T1000 (cell line): ENCODE measurements at places on chromosomes 7 and 10.

GRCh38 chr10:102735065-102735562 lies 8.6 kb upstream of the WBP1L start:
- no peak for DNase-seq

DNA sequence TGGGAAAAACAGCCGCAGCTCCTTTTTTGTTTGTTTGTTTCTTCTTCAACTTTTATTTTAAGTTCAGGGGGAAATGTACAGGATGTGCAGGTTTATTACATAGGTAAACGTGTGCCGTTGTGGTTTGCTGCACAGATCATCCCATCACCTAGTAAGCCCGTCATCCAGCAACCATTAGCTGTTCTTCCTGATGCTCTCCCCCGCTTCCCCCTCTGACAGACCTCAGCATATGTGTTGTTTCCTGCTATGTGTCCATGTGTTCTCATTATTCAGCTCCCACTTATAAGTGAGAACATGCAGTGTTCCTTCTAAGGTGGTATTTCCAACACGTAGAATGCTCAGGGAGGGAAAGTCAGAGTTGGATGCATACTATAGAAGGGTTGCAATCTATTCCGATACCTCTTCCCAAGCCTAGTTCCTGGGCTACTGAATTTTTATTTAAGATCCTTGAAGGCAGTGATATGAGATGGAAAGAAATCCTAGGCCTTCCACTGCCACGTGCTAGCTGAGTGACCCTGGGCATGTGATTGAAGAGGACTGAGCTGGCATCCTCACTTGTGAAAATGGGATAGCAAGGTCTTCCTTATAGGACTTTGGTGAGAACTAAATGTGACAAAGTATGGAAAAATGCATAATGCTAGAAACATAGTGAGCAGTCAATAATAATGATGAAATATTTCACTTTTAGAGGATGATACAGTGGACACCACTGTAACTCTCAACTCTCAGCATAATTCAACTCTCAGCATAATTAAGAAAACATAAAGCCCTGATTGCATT lies 278.5 kb downstream of the REEP3 start:
- DNase-seq = no peak

DNA sequence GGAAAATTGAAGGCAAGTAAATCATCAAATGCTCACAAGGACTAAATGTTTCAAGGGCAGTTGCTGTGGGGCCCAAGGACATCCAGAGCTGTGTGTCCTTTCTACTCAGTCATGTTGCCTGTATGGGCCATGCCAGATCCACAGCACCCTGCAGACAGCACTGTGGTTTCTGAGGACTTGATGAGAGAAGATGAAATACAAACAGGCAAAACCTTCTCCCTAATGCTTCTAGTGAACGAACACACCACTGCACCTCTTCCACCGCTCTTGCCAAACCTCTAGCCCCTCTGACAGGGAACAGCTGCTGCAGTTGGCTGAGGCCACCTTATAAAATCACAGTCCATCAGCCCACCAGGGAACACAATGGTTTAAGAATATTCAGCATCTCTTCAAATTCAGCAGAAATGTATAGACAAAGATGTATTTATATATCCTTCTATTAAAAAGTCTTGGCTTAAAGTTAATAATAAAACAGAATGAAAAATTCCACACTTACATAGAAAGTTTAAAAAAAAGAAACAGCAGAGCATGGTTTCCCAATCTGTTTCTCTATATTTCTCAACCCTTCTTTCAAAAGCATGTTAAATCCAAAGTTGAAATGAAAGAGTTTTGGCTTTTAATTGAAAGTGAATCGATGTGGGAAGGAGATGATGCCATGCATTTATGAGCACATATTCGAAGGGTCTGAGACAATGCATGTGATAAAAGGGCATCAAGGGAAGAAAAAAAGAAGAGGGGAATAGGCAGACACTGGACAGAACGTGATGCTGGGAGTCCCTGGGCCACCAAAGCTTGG lies 14.0 kb downstream of the CYP3A7 start:
- DNase-seq = no peak

DNA sequence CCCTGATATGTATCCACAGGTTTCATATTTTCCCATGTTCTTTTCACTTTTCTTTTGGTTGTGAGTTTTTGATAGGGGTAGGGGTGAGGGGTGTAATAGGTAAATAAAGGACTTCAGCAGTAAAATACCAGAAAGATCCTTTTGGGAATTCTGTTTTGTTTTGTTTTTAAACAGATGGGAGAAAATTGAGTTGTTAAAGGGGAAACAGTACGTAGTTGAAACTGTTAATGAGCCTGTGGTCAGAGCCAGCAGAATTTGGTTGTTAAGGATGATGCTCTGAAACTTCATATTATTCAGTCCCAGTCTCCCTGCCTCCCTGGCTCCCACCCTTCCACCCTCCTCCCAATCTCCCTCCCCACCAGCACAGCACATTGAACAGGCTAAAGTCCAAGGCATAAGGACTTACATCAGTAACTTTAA lies 195.9 kb downstream of the CREB5 start:
- no peak for DNase-seq

- DNase-seq = no peak
Observed at GRCh38 chr10:123537188-123537961, 128.8 kb upstream of the GPR26 start.
